ENCODE measurements at places on chromosomes 4 and X.

DNA sequence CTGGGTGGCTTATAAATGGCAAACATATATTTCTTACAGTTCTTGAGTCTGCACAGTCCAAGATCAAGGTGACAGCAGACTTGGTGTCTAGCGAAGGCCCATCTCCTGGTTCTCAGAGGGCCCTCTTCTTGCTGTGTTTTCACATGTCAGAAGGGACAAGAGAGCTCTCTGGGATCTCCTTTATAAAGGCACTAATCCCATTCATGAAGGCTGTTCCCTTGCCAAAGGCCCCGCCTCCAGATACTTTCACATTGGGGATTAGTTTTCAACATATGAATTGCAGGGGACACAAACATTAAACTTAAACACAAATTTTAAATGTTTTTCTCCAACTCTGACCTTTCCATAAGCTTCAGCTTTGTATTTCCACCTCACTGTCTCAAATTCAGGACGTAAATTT lies 1135.0 kb upstream of the TENM3 start:
- DNase-seq = no peak

GRCh38 chrX:108359806-108360602 lies 78.2 kb downstream of the COL4A6 start:
- DNase-seq = no peak

GRCh38 chr4:8362483-8362882 lies 78.0 kb downstream of the ACOX3 start:
- DNase-seq = no peak

DNA sequence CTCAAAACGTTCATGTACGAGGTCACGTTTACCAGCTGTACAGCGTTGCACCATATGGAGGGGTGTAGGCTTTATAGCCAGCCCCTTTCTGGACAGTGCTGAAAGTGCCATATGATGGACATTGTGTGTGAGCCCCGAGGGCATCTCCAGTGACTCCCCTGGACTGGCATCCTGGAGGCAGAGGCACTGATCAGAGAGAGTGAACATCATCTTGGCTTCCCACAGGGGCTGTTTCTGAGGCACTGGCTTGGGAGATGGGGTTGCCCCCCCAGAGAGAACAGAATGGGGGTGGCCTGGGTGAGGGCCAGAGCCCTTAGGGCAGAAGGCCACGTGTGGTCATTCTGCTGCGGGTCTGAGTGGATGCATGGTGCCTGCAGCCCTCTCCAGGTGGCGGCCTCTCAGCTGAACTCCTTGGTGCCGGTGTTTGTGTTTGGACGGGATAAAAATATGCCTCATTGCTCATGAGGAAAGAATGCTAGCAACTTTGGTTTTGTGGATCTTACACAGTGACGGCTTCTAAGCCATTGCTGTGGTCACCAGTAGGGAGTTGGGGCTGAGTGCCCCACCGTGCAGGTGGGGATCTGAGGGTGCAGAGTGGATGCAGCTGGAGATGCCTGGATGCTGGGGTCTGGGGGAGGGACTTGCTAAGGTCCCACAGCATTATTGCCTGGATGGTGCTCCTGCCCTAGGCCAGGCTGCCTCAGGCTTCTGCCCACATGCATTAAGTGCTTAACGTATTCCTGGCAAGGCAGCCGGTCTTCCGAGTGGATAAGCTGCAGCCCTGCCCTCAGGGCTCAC lies 3.4 kb downstream of the WFS1 start:
- no peak for DNase-seq

GRCh38 chr4:82501154-82501442 lies 60.7 kb downstream of the TMEM150C start:
- no peak for DNase-seq

DNA sequence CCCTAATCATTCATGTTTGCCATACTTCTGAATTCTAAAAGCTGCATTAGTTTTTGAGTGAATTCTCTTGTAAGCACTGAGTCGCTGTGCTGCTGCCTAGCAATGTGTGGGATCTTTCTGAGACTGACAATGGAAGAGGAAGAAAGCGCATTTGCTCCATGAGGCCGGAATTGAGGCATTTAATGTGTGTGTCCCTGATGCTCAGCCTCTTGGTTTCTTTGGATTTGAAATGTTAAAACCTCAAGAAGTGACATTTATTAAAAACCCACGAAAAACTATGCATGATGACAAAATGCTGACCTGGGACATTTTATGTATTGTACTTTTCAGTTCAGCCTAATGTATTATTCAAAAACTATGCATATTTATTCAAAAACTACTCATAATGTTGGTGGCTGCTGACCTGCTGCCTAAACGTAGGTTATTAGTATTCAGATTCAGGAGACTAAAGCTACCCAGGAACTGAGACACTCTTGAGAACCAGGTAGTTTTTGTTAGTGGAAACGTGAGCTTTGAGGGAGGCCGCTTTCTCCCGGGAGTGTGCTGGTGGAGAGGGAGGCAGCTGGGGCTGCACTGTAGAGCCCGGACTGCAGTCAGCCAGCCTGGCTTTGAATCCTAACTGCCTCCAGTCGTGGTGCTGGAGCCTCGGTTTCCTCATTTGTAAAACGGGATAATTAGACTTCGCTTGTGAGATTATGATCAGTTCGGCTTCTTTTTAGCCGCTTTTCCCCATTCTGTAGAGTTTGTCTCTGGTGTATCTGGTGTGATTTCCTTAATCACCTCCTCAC lies 11.3 kb downstream of the RGS12 start:
- no peak for DNase-seq

DNA sequence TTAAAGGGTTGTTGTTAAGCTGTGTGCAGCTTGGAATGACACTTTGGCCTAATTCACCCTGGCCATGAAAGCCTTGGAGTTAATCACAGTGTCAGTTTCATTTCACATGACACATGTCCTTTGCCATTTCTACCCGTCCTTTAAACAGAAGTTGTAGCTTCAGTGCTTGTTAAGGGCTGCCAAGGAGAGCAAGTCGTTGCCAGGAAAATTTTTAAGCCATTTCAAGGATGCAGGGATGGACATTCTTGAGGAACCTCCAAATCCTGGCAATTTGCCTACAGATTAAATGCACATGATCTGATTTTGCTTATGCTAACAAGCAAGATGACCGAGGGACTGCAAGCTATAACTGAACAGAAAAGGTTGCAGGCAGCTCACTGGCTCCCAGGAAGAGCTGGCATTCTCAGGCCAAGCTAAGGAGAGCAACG lies 40.5 kb downstream of the SETD7 start:
- no peak for DNase-seq

DNA sequence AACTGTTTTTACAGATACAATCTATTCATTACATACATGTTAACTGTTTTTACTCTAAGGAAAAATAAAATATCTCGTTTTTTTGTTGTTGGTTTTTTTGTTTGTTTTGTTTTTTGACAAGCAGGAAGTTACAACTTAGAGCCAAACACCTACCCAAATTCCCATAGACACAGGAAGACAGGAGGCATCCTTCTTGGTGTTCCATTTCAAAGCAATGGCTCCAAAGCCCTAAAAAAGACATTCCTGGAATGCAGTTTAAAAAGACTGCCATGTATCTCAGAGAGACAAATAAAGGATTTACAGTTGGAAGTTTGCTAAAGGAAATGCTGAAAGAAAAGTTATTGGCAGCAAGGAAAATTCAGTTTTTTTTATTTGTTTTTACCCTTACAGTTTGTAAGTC lies 16.7 kb downstream of the ETFDH start:
- DNase-seq = peak; percentile 5

- DNase-seq = no peak
Observed at GRCh38 chr4:119692001-119692400, 63.4 kb upstream of the PDE5A start.

GRCh38 chr4:99144587-99144986 lies 490 bp upstream of the ADH4 start:
- DNase-seq = no peak

DNA sequence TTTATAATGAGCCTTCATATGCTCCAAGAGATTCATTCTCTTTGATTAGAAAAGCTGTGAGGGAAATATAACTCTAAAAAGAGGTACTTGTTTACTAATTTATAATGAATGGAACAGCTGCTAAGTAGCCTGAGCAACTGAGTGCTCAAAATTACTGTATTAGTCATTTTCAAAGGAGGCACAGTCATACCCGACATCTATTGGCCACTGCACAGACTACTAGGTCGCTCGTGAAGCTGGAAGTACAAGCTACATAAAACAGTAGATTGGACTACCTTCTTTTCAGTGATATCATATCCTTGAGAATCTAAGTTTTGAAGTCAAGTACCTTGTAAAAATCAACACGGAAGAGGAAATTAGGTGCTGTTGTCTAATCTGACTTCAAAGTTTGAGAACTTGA lies 52.0 kb upstream of the GLRB start:
- no peak for DNase-seq

- no peak for DNase-seq
Observed at GRCh38 chr4:116878280-116878679, 207.1 kb downstream of the TRAM1L1 start.

- DNase-seq = no peak
Observed at GRCh38 chr4:18894928-18895327, 873.4 kb upstream of the LCORL start.

DNA sequence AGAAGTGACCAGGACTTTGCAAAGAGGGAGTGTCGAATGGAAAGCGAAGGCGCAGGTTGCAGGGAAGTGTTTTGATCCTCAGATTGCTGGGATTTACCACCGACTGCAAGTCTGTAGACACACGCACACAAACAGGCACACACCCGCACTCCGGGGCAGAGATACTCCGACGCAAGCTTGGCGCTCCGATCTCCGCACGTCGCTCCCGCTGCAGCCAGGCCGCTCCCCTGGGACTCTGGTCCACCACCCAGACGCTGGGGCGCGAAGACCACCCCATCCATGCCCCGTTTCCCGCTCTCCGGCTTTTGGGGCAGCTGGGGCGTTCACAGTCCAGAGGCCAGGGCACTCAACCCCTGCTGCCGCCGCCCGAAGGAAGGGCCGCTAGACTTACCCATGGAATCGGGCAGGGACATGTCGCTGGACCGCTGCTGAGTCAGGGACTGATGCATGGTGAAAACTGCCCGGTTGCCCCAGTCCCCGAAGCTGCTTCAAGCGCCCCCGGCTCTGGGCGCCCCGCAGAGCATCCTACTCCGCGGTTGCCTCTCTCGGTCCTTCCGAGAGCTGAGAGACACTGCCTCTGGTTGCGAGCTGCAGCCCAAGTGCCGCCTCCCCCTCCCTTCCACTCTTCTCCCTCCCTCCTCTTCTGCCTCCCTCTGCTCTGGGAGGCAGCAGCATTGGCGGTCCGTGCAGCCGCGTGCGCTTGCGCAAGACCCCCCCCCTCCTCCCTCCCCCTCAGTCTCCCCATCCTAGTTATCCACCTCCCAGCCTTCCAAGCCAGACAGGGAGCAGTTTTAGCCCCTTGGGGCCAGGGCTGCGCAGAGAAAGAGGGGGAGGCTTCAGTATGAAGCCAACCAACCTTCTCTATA lies at the start of gene TMEM255A:
Gene TMEM255A, minus strand, starts transcription at position 601 of the 866 bp plus-strand sequence. Its CDS starts 152 bp downstream, at position 449.
- no peak for DNase-seq

DNA sequence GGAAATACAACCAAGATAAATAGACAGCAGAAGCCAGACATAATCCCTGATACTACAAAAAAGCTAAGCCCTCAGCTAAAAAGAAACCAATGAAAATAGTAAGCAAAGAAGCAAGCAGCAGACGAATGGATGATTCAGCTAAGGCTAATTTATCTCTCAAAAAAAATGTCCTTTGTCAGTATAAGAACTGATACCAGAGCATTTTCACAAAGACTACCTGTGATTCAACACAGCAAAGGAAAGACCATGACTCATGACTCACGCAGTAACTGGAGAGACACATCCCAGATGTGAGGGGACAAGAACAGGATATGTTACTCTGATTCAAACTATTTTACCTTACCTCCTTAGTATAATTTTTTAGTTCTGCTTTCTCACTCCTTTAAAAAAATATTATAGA lies 22.7 kb upstream of the TMPRSS11F start:
- DNase-seq = no peak

- DNase-seq = no peak
Observed at GRCh38 chr4:89022426-89023128, 34.4 kb downstream of the FAM13A start.

DNA sequence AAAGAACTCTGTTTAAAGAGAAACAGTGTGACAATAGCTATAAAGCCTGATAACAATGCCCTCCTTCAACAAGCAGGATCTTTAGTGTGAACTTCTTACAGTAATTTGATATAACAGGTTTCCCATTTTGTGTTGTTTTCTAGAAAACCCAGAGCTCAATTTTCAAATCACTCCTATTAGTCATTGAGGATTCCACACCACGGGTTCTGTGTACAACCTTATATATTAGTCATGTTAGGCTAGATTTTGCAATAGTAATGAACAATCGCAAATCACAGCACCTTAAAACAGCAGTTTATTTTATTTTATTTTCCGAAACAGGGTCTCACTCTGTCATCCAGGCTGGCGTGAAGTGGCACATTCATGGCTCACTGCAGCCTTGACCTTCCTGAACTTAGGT lies 1020.9 kb upstream of the INTU start:
- DNase-seq = no peak
